ENCODE measurements at places on chromosomes 2 and 18.

DNA sequence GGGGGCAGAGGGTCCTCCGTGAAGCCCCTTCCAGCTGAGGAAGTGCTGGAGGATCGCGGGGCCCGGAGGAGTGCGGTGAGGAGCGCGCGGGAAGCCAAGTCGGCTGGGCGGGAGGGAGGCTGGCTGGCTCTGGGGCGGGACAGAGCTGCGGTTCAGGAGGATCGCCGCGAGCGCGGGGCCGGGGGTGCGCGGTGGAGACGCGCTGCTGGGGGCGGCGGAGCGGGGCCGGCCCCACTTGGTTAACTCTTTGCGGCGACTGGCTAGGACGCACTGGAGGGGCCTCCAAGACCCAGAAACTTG lies 464 bp downstream of the CYBRD1 start:
- peak; percentile 28 for DNase-seq

DNA sequence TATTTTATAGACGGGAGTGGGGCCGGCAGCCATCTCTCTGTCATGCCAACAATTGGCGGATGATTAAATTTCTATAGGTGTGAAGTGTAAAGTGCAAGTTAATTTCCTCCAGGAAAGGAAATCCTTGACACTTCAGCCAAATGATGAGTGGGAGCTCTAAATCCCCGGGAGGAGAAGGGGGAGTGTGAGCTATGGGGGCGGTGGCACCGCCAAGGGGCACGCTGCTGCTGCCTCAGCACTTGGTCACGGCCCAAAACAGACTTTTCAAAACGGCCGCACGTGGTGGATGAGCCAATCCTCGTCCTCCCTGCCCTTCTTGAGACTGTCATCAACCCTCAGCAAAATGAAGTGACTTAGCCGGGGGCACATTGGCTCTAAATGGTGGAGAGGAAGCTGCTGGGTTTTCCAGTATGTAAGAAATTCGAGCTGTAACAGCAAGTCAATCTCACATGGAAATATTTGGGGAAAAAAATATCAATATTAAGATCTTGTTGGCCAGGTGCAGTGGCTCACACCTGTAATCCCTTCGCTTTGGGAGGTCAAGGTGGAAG lies 200.8 kb downstream of the TFCP2L1 start:
- DNase-seq: no peak

DNA sequence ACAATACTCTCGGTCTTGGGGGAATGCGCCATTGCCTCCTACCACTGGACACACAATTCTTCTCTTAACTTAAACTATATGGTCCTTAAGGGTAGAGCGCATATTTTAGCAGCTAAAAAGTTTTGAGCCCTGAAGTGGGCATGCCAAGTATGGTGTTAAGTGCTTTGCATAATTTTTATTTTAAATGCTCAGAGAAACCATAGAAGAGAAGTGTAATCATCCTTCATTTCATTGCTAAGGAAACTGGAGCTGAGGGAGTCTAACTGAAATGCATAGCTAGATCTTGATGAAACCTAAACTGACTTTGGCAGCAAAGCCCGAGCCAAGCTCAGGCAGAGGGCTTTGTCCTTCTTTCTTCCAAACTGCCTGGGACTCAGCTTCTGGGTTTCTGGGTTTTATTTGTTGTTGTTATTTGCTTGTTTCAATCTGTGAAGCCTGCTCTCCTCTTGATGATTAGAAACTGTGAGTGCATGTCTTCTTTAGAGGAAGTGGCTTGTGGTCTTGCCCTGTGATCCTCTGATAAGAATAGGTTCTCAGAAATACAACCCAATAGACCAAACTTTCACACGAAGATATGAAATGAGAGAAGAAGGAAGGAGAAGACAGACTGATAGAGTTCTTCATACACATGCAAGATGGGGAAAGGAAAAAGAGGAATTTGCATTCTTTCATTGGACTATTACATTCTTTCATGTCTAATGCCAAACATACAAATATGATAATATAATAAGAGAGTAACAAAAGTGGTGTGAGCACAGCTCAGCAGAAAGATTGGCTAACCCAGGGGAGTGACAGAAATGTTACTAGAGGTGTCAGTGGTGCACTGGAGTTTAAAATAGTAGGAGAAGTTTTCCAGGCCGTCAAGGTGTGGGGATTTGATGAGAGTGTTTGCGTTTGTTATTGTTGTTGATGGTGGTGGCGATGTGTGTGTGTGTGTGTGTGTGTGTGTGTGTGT lies 7.5 kb upstream of the RNF144A start:
- no peak for DNase-seq

- DNase-seq: no peak
Measured at GRCh38 chr2:71813807-71814470, 333.7 kb downstream of the CYP26B1 start.

GRCh38 chr2:30927465-30928075 lies 120.3 kb upstream of the CAPN13 start:
- no peak for DNase-seq

DNA sequence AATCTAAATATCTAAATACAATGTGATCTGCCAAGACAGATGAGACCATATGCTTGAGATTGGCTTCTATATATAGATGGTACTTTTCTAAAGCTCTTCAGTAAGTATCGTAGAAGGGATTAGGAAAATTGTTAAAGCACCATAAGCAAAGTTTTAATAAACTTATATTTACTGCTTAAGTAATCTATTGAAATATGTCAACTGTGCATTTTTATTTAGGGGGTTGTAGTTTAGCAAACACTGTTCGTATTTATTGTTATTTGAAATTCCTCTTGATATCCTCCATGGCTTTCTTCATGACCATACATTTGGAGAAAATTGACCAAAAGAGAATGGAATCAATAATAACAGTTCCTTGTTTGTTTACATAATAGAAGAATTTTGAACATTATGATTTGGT lies 102.7 kb downstream of the MIB1 start:
- no peak for DNase-seq

DNA sequence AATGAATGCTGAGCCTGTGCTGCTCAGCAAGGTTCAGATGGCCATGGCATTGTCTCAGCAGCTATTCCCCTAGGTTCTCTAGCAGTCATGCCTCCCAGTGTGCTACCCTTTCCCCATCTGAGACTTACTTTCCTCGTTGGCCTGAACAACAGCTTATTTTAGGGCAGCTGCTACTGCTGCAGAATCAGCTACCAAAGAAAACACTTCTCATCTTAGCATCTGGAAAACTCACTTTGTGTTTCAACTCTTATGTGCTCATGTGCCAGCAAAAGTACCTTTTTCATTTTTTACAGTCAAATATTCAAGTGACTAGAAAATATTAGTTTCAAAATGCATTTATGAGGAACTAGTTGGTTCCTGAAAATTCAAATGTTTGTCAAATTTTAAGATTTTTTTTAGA lies 60.4 kb upstream of the ZNF397 start:
- no peak for DNase-seq

DNA sequence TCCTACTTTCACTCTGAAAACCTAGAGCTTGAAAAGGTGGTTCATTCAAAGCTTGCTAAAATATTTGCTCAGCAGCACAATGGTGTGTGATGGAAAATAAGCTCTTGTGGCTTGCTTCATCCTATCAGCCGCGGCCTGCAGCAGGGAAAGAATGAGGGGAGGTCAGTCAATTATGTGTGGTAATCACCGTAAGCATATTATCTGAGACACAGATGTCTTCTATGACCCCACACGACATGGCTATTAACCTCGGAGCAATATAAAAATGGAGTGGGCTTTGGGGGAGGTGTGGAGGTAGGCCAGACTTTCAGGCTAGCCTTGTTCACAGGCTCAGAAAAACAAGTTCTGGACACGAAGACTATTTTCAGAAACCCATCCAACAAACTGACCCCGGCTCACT lies 98.4 kb upstream of the SIX3 start:
- no peak for DNase-seq

DNA sequence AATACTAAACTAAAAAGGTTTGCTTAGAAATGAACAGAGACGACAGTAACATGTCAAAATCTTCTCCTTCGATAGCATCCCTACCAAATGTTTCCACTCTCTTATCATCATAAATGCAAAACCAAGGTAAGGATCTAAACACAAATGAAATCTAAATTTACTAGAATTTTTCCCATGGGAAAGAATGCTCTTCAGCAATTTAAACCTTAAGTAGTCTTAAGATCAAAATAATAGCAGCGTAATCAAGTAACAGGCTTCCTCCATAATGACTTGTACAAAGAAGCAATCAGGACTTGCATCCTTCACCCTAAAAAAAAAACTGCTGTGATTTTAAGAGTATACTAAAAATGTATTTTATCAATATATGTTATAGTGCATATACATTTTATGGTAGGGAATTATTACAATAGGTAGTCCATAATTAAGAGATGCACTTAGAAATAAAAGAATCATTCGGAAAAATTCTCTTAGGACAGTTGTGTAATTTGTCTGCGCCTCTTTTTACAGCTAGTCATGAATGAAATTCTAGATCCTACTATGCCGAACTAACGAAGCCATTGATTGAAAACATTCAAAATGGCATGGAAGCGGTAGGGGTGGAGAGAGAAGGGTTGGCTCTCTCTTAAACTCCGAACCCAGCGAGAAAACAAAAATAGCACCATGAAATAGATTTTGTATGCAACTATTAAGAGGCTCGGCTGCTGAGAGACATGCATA lies 1.3 kb downstream of the PGAP1 start:
- DNase-seq: no peak

DNA sequence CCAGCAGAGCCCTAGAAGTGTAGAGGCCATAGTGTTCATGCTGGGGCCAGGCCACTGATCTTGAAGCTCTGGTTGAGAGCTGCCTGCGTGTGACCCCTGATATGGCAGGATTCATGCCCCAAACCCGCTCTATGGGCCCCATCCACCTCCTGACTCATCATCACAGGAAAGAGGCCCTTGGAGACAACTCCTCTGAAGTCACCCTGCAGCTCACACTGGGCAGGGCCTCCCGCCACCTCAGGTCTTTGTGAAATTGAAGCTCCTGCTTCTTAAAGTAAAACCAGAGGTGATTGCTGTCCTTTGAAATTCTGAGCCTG lies 12.0 kb upstream of the TUBB6 start:
- DNase-seq: no peak

GRCh38 chr2:196275646-196276352 lies 104.4 kb upstream of the STK17B start:
- DNase-seq: no peak

- no peak for DNase-seq
Measured at GRCh38 chr2:85131116-85131515, 2.1 kb upstream of the TCF7L1 start.

- DNase-seq: no peak
Measured at GRCh38 chr2:60426880-60427279, 126.6 kb downstream of the BCL11A start.

DNA sequence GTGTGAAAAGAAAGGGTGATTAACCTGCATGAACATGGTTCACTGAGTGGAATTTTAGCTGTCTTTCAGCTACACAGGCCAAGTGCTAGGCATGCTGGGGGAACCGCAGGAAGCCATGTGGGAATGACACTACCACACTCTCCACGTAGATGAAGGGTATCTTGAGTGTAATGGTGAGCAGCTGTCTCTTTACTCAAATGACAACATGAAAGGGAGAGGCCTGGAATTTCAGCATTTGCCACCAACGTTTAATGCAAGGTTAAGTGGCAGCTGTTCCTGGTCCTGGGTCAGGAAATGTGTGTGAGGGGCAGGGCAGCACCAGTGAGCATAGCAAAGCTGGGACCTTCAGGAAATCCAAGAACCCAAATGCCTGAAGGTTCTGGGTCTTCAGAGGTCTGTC lies 588.4 kb downstream of the SLC4A3 start:
- DNase-seq: no peak

GRCh38 chr2:46296216-46296839 lies 879 bp upstream of the EPAS1 start:
- peak; percentile 23 for DNase-seq

- no peak for DNase-seq
Measured at GRCh38 chr2:46013726-46014125, 283.5 kb upstream of the EPAS1 start.

DNA sequence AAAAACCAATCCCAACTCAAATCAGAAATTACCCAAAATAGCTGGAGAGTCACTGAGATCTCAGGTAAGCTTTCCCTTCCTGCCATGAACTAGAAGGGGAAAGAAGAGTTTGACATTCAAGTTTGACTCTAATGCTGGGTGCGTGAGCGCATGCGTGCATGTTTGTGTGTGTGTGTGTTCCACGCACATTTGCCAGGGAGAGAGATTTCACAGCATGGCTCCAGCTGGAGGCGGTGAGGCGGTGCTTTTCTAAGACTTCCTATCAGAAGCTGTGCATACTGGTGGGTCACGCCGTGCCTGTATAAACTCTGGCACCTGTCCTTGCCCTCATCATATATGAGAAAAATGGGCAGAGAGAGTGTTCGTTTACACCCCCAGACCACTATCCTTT lies 116.2 kb downstream of the MSH2 start:
- no peak for DNase-seq

DNA sequence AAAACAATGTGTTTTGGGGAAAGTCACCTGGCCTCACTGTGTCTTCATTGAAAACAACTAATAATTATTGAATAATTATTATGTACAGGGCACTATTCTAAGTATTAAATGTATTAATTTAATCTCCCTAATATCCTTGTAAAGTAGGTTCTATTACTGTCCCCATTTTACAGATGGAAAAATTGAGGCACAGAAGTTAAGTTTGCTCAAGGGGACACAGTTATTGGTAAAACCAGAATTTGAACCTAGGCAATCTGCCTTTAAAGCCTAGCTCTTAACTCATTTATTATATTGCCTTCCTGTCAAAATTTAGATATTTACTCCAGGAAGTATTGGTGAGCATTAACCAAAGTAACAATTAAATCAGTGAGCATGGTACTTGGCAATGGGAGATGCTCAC lies 84.6 kb downstream of the PMS1 start:
- no peak for DNase-seq

DNA sequence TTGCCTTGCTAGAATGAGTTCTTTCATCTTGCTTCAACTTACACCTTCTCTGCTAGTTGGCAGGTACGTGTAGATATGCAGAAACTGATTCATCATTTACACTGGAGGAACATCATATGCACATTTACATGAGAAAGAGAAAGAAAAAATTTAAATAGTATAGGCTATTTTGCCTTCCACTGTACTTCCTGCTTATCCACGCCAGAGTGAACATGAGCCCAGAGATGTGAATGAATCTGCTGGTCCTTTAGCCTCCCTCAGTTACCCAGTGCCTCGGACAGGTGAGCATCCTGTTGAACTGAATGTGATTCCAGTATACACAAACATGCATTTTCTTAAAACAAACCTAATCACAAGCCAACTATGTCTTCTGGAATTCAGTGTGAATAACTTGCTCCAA lies 83.6 kb downstream of the SESTD1 start:
- DNase-seq: no peak

- DNase-seq: no peak
Measured at GRCh38 chr18:48355276-48356115, 53.7 kb downstream of the ZBTB7C start.

DNA sequence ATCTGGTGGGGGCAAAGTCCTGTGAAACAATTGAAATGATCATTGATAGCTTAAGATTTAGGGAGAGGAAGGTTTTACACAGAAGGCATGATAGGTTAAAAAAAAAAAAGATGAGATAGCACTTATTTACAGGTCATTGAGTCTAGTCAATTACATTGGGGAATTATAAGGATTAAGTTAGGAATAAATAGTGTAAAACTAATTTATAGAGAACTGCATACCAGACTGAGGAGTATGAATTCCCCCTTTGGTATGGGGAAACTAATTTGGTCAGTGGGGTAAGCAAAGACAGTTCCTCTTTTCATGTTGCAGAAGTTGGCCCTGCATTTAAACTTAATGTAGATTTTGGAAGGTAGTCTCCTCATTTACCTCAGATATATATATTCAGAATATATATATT lies 10.8 kb downstream of the GLS start:
- no peak for DNase-seq

- no peak for DNase-seq
Measured at GRCh38 chr2:10325278-10326145, 22.8 kb downstream of the HPCAL1 start.

Data from activated CD4-positive, alpha-beta T cell treated with anti-CD3 and anti-CD28 coated beads, Interleukin-2, amount 50 U/mL, for 48 hours (primary cell).